ENCODE measurements at places on chromosomes 2 and 18.

- DNase-seq: no peak
Observed at GRCh38 chr2:25856377-25856776, 21.9 kb downstream of the ASXL2 start.

- no peak for DNase-seq
Observed at GRCh38 chr2:3633982-3634595, 23.9 kb upstream of the ALLC start.

DNA sequence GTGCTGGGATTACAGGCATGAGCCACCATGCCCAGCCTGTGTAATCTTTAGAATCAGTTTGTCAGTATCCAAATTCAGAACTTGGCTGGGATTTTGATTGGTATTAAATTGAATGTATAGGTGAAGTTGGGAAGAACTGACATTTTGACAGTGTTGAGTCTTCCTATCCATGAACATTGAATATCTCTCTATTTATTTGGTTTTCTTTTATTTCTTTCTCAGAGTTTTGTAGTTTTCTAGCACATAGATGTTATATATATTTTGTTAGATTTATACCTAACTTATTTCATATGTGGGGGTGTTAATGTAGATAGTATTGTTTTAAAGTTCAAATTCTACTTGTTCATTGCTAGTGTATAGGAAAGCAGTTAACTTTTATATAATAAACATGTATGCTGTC lies 31.5 kb downstream of the CEP192 start:
- DNase-seq: no peak

DNA sequence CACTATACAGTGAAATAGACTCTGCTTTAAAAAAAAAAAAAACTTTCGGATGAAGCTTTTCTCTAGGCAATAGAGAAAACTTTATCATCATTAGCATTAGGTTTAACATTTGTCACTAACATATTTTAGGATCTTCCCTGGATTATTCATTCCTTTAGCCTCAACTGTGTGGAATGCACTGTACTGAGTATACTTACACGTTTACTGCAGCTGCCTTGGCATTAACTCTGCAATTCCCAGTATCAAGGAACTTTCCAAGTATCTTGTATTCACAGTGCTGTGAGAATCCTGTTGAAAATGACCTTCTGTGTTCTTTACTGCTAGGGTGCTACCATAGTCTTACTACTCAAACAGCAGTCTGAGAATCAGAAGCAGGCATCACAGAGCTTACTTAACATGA lies 328.2 kb upstream of the COL3A1 start:
- DNase-seq: no peak

DNA sequence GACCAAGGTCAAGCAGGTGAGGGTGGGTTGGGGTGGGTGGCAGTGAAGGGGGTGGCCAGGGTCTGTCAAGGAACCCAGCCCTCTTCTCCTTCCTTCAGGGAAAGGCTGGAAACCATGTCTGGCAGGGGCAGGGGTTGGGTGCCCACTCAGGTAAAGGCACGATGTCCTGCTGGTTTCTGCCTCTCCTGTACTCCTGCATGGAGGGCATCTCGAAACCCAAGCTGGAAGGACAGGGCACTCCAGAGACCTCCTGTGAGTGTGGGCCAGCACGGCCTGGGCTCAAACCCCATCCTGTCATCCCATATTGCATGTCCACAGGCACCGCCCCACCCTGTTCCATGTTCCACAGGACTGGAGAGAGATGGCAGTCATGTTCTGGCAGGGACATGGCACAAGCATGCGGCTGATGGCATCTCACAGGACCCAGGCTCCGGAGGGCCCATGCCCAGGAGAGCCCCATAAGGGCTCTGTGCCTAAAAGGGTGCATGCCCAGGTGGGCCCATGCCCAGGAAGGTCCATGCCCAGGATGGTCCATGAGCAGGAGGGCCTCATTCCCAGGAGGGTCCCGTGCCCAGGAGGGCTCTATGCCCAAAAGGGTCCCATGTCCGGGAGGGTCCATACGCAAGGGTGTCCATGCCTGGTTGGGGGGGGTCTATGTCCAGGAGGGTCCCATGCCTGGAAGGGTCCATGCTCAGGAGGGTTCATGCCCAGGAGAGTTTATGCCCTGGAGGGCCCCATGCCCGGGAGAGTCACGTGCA lies 6.4 kb downstream of the GPR35 start:
- DNase-seq: no peak

GRCh38 chr2:208426412-208427045 lies 19.9 kb downstream of the PTH2R start:
- DNase-seq: no peak

- no peak for DNase-seq
Observed at GRCh38 chr2:111662039-111662770, 221.8 kb downstream of the ANAPC1 start.

DNA sequence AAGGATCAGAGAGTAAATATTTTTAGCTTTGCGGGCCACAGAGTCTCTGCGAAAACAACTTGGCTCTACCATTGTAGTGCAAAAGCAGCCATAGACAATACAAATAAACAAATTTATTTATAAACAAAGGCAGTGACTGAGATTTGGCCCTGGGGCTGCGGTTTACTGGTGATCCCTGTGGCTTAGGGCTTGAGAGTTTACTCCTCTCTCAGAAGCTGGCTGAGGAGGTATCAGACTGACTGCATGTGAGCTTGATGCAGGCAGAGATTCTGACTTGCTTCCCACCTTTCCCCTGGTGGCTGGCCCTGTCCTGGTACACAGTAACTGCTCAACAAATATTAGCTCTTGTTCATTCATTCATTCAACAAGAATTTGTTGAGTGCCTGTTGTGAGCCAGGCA lies 81.5 kb downstream of the PRKCE start:
- no peak for DNase-seq

DNA sequence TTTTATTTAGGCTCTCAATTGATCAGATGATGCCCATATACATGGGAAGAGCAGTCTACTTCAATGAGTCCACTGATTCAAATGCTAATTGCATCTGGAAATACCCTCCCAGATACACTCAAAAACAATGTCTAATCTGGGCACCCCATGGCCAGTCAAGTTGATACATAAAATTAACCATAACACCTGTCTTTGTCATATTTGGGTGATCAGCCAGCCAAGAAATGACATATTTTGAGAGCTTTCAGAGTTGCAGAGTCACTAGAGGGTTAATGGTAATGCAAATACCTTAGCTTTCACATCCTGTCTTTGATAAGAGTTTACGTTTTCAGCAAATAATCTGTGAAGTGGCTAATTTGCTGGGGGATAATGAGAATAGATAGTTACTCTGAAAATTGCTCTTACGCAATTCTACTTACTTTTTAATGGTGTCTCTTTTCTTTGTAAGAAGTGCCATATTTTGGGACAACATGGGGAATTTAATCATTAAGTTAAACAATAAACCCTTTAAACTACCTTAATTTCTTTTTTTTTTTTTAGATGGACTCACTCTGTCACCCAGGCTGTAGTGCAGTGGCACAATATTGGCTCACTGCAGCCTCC lies 49.1 kb downstream of the CCDC195 start:
- DNase-seq: peak; percentile 79

DNA sequence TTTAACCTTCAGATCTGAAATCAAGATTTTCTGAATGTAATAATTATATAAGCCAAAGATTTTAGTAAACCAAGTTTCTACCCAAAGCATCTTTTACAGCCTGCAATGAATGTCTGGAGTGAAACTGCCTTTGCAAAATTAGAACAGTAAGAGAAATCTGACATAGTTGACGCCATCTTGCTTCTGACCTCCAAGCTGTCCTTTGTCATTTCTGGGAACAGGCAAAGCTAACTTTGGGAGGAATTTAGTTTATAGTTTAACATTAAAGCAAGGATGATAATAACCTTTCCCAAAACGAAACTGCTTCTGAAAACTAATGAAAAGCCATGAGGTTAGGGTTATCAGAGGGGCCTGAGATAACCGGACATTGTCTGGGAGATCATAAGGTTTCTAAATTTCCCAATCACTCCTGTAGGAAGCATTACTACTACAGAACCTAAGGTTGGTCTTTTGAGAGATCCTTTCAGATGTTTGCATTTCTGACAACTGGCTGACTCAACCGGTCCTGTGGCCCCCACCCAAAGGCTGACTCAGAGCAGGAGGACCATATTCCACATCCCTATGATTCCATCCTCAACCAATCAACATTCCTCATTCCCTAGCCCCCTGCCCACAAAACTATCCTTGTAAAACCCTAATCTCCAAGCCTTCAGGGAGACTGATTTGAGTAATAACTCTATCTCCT lies 124.5 kb downstream of the TMEM131 start:
- DNase-seq: no peak

- DNase-seq: no peak
Observed at GRCh38 chr2:25029183-25029554, 12.7 kb upstream of the EFR3B start.

GRCh38 chr2:143899987-143900386 lies 619.9 kb downstream of the ZEB2 start:
- no peak for DNase-seq

GRCh38 chr2:96939415-96939814 lies 47.0 kb downstream of the FAM178B start:
- DNase-seq: no peak

All from GM13977 (cell line).